Ureter (tissue), 1 donor: ENCODE measurements at places on chromosomes 1 and 21. TPM values are rescaled to one million over a fixed set of nuclear protein-coding genes. Genes with fewer than 3 reads are reported as not detected.

The RNU1-1 gene
- 1,626 TPM for total RNA-seq

DNA sequence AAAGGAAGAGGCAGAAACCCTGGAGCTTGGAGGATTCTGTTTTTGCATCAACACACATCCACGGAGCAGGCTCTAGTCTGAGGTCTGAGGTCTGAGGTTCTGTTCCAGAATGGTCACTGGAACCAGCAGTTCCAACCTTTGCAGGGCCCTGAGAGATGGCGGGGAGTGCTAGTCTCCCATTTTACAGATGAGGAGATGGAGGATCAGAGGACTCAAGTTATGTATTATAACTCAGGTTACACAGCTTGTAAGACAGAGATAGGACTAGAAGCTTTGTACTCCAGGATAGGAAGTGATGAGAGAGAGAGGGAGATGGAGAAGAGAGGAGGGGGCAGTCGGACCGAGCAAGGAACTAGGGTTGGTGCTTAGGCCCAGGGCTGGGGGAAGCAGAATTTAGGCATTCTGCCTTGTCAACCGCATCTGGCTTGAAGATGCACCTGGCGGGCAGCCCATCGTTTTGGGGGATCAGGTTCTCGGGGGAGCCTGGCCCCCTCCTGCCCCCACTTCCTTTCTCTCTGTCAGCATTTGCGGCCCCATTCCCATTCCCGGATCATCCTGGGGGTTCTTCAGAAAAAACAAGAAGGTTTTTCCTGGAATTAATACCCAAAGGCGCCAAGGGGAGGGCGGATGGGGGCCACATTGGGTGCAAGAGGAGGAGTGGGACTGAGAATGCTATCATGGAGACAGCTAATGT lies 5.6 kb downstream of the PEAR1 start:
- no peak for DNase-seq

The SPRR3 gene
- total RNA-seq: 79.0 TPM

DNA sequence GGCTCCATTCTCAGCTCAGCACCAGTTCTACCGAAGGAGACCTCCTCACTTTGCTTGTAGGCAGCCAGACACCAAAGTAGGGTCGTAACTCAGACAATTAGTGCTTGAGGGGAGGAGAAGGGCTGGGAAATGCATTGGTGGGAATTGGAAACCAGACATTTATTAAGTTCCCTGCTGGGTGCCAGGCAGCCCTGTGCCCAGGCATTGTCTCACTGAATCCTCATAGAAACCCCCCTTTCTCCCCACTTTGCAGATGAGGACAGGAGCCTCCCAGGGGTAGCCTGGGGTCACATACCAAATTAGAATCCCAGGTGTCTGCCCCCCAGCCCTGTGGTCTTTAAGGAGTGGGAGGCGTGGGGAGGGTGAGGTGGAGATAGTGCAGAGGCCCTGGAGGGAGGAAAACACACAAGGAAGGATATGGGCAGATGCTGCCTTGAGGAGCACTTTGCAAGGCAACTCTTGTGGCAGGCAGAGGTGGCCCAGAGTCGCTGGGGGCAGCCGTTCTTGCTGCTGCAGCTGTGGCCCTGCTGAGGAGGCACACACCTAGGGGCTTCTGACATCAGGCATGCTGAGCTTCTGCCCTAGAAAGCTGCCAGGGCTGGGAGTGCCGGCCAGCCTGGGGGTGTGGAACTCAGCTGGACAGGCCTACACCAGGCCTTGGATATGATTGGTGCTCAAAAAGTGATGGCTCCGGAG lies 29.4 kb downstream of the CDK18 start:
- DNase-seq: no peak

The PPM1J gene
- 0.94 TPM for total RNA-seq

DNA sequence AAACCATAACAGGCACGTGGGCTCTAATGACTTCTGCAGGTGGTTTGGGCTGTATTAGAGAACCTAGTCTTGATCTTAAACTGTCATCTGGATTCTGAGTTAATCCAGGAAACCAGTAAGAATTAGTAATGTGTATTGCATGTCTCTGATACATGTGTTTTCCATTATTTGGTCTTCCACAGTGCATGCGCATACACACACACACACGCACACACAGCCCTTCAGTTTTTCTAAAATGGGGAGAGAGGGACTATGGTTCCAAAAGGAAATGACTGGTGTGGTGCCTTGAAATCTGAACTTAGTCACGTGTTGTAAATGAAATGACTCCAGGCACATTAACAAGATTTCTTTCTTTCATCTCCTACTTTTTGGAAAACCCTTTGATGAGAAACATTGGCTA lies 67.6 kb downstream of the OLFML2B start:
- DNase-seq: no peak

GRCh38 chr1:36467027-36467410 lies 2.8 kb upstream of the MRPS15 start:
- no peak for DNase-seq

- no peak for DNase-seq
These were observed 150.7 kb downstream of the BACH1 start for GRCh38 chr21:29449306-29449950.
